ENCODE measurements at places on chromosomes 1 and 21. TPM values are rescaled to one million over a fixed set of nuclear protein-coding genes. Genes with fewer than 3 reads are reported as not detected.

Gene LCE2A
- total RNA-seq = not detected

DNA sequence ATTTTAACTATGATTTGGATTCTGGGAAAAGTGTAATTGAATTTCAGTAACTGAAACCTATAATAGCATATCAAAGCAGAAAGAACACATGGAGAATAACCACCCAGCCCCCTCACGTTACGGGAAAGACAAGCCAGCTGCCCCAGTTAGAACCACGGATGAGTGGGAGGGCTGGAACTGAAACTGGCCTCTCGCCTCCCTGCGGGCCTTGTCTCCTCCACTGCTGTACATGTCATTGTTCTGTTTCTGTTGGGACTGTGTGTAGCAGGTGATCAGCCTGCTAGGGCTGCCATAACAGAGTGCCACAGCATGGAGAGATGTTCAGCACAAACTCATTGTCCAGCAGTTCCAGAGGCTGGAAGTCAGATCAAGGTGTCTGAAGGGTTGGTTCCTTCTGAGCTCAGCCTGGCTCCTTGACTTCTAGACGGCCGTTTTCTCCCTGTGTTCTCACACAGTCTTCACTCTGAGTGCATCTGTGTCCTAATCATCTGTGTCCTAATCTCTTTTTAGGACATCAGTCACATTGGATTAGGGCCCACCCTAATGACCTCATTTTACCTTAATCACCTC lies 52.4 kb downstream of the MAP3K21 start:
- DNase-seq = no peak

DNA sequence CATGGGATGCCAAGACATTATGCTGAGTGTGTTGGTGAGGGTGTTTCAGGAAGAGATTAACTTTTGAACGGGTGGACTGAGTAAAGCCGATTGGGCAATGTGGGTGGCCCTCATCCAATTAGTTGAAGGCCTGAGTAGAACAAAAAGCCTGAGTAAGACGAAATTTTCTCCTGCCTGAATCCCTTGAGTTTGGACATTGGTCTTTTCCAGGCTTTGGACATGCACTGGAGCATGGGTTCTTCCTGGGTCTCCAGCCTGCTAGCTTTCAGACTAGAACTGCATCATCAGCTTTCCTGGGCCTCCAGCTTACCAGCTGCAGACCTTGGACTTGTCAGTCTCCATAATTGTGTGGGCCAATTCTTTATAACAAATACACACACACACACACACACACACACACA lies 63.6 kb downstream of the NIBAN1 start:
- no peak for DNase-seq

GRCh38 chr1:98045767-98046641 lies 125.2 kb upstream of the DPYD start:
- peak; percentile 65 for DNase-seq

DNA sequence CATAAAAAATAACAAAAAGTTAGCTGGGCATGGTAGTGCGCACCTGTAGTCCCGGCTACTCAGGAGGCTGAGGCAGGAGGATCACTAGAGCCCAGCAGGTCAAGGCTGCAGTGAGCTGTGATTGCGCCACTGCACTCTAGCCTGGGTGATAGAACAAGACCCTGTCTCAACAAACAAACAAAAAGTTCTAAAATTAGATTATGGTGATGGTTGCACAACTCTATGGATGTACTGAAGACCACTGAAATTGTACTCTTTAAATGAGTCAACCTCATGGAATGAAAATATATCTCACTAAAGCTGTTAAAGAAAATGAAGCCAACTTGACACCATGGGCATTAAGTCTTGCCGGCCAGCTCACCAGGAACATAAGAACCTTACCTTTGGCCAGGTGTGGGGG lies 9.1 kb downstream of the MRAP start:
- DNase-seq = peak; percentile 20

- DNase-seq = no peak
These were observed 299.7 kb downstream of the GRIK1 start for GRCh38 chr21:29640080-29640508.

Gene CD1E
- total RNA-seq = not detected
